ENCODE measurements at places on chromosomes 4 and X. TPM values are rescaled to one million over a fixed set of nuclear protein-coding genes. Genes with fewer than 3 reads are reported as not detected.
A peak's percentile ranks its signal among the peaks of the same experiment; 100 is the strongest.

Gene PABPC1L2B
- total RNA-seq = not detected

Gene GATA1
- not detected for total RNA-seq

Gene HSFX4
- not detected for total RNA-seq

DNA sequence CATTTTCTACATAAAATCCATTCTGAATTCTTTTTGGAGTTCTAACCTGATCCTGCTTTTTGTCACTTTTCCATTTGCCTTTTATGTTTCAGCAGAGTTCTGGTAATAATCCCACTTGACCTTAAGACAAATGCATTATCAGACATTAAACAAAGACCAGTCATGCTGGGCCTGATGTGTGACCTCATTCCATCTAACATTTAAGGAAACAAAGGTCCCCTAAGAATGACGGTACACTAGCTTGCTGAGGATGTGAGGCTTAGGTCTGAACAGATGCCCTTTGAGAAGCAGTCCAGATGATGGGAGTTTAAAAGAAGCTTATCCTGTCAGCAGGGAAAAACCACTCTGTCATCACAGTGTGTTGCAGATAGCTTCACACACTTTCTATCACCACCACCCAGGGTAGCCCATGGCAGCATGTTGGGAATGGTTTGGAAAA lies 38.1 kb upstream of the PDE5A start:
- no peak for DNase-seq

DNA sequence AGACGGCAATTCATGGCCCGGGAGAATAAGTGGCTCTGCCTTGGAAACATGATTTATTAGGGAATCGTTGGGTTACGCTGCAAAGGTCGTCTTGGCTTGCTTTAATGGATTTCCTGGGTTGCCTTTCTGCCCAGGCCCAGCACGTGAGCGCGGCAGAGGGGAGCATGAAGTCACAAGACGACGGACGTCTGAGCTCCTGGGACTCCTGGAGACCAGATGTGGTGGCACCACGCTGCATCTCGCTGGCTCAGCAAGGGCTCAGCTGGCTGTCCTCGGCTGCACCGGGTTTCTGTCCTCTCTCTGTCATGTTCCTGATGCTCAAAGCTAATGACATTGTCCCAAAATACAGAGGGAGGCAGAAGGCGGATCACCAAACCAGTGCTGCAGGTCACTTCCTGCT lies 61.2 kb downstream of the C4orf50 start:
- no peak for DNase-seq

DNA sequence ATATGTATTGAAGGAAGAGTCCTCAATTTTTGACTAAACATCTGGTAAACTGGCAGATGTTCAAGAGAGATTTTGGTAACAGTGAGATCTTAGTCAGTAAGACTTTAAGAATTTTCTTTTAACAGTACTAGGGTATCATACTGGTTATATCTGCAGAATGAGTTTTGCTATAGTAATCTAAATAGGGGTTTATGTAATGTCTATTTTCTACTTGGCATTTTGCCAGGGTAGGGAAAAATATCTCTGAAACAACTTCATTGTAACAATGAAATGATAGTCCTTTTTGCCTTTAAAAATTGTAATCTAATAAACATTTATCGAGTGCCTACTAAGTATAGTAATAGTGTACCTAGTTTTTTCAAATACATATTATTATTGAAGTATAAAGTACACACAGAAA lies 32.1 kb downstream of the XK start:
- no peak for DNase-seq

- peak; percentile 7 for DNase-seq
These were observed 138.6 kb upstream of the SMARCAD1 start for GRCh38 chr4:94068753-94069719.

- DNase-seq = no peak
These were observed 128.9 kb downstream of the REELD1 start for GRCh38 chr4:146343199-146343598.

DNA sequence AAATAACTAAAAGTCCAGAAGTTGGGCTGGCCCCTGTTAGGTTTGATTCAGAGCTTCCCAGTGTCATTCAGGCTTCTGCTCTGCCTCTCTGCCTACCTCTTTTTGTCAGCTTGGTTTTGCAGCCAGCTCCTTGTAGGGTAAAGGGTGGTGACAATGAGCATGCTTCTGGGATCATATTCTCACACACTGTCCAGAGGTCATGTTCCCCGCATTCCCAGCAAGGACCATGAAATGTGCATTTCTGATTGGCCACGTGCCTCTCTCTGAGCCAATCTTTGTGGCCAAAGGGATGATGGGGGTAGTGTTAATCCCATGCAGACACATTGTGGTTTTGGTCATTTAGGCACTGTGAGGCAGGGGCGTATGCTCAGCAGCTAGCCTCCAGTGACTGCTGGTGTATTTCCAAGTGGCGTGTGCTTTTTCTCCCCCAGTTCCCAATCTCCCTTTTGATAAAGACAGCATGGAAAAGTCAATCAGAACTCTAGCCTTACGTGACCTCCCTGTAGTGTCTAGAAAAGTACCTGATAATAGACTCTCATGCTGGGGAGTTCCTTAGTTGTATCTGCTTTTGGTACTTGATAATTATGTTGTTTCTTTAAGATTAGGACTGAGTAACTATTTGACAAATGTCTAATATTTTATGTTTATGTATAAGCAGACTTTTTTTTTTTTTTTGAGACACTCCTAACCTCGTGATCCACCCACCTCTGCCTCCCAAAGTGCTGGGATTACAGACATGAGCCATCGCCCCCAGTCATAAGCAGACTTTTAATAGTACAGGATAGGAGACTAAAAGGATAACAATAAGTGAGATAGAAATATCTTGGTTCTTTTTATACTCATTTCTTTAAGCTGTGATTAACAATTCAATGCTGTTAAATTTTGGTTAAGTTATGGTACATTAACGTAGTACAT lies 57.8 kb downstream of the KIAA0232 start:
- no peak for DNase-seq

GRCh38 chr4:53538756-53539155 lies 52.5 kb downstream of the LNX1 start:
- no peak for DNase-seq

All from bronchial epithelial cell (primary cell).